CD8-positive, alpha-beta memory T cell (primary cell): ENCODE measurements at places on chromosomes 5 and 9.

DNA sequence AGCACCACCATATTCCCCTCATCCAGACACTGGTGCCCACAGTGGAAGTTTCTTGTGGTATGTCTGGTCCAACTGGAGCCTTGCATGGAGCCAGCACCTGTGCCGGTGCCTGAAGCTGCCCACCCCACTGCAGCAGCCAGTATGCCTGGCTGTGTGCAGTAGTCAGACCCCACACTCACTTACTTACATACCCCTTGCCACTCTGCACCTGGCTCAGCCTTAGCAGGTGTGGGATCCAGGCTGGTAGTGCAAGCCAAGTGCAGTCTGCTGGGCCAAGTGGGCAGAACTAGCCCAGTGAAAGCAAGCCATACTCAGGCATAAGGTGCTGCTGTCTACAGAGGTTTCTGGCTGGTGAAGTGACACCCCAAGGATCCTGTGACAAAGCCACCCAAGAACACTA is 871.4 kb upstream of the C9orf72 start:
- no peaks in the 10 kb centered on the region for H3K36me3 ChIP-seq
- H3K4me3 ChIP-seq = no peak overlapping the region
- H3K27me3 ChIP-seq = no peaks in the 10 kb centered on the region
- no peaks in the 10 kb centered on the region for H3K4me1 ChIP-seq
- no peak for DNase-seq

GRCh38 chr5:135287551-135287950 is 111.5 kb downstream of the MACROH2A1 start:
- no peak for DNase-seq
- H3K4me1 ChIP-seq = no peaks in the 10 kb centered on the region
- H3K27ac ChIP-seq = no peak overlapping the region
- H3K36me3 ChIP-seq = no peaks in the 10 kb centered on the region
- no peak overlapping the region for H3K4me3 ChIP-seq
- H3K27me3 ChIP-seq = no peaks in the 10 kb centered on the region

GRCh38 chr5:20105915-20106314 is 117.9 kb upstream of the CDH18 start:
- H3K36me3 ChIP-seq = no peaks in the 10 kb centered on the region
- H3K27me3 ChIP-seq = no peaks in the 10 kb centered on the region
- no peaks in the 10 kb centered on the region for H3K4me1 ChIP-seq
- no peak for DNase-seq

DNA sequence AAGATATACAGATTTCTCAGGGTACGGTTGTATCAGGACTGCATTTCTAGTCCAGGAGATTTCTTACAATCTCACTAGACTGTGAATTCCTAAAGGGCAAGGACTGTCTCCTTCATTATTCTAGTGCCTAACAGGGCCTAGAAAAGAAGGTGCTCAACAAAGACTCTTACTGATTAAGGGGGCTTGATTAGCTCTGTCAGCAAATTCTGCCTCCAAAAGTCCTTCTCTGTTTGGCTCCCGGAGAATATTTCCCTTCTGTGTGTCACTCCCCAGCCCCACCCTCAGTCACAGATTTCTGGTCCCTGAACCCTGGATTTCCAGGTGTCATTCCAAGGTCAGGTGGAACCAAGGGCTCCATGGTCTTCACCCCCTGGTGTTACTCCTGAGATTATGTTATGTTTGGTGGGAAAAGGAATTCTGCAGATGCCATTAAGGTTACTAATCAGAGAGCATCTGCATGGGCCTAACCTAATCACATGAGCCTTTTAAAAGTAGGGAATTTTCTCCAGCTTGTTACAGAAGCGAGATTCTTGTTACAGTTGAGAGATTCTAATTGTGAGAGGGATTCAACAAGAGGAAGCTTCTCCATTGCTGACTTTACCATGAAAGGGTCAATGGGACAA is 167.7 kb upstream of the LHFPL2 start:
- no peaks in the 10 kb centered on the region for H3K36me3 ChIP-seq
- no peak overlapping the region for H3K27ac ChIP-seq
- H3K27me3 ChIP-seq = no peaks in the 10 kb centered on the region
- no peak for DNase-seq
- H3K4me3 ChIP-seq = no peak overlapping the region
- no peaks in the 10 kb centered on the region for H3K4me1 ChIP-seq

DNA sequence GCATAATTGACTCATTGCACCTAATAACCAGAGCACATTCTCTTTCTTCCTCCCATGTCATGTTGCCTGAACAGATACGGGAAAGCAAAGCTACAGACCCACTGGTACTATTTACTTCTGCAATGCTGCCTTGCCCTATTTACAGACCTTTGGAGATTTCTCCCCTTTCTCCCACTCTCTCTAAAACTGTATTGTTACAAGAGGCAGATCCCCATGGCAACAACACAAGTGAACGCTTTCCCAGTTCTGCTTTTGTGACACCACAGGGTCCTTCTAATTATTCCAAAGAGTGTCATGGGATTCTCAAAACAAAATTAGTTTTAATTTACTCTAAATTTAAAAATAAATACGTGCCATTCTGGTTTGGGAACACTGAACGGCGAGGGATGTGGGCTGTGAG is 104.7 kb downstream of the KCTD16 start:
- no peak overlapping the region for H3K27ac ChIP-seq
- no peaks in the 10 kb centered on the region for H3K36me3 ChIP-seq
- no peak for DNase-seq
- H3K4me1 ChIP-seq = no peaks in the 10 kb centered on the region

DNA sequence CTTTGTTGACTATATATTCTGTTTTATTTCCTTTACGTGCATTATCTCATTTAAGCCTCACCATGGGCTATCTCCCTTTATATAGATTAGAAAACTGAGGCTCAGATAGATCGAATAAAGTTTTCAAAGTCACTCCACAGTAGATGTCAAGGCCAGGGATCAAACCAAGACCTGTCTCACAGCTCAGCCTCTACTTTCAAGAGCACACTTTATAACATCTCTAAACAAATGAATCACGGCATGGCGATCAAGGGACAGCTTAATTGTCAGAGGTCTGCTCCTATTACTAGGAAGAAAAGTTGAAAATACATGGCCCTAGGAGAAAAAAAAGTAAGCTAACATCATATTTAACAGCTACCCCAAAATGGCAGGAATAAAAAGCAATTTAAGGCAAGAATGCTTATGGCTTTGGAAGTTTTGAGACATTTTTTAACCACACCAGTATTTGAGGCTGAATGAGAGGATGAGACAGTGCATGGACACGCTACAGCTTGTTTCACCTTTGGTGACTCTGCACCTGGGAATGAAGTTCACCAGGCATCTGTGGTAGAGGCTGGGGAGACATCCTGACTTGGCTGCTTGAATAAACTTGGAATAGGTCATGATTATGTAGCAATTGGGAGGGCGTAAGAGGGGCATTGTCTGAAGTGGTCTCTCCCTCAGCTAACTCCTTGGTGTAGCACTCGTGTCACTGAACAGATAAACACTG is 486.8 kb upstream of the WWC1 start:
- DNase-seq = no peak
- no peaks in the 10 kb centered on the region for H3K27me3 ChIP-seq
- no peak overlapping the region for H3K4me3 ChIP-seq
- H3K4me1 ChIP-seq = no peaks in the 10 kb centered on the region

DNA sequence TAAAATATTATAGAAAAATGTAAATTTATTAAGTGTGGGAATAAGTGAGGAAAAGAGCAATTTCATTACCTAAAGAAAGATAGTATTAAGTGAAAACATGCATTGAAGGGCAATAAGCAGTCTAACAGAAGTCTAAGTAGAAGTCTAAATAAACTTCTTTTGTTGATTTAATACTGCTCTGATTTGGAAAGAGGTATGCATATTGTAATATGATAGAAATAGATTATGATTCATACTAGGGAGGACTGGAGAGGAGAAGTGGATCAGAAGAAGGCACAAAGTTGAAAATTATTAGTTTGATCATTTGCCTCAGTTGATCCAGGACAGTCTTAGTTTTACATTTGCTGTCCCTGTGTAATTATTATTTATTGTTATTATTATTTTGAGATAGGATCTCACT is 6.6 kb upstream of the ERBIN start:
- H3K27ac ChIP-seq = no peak overlapping the region
- no peaks in the 10 kb centered on the region for H3K36me3 ChIP-seq
- H3K4me3 ChIP-seq = no peak overlapping the region
- peaks cover 16% of the 10 kb centered on the region for H3K4me1 ChIP-seq
- no peak for DNase-seq

GRCh38 chr5:1497795-1498622 is 25.8 kb downstream of the LPCAT1 start:
- peaks cover 32% of the 10 kb centered on the region for H3K4me1 ChIP-seq
- no peak for DNase-seq
- H3K27me3 ChIP-seq = no peaks in the 10 kb centered on the region
- H3K36me3 ChIP-seq = peaks cover 26% of the 10 kb centered on the region
- H3K4me3 ChIP-seq = no peak overlapping the region
